ENCODE measurements at places on chromosomes 16 and 17.

- DNase-seq = no peak
Observed at GRCh38 chr16:89176147-89176690, 4.7 kb downstream of the CDH15 start.

DNA sequence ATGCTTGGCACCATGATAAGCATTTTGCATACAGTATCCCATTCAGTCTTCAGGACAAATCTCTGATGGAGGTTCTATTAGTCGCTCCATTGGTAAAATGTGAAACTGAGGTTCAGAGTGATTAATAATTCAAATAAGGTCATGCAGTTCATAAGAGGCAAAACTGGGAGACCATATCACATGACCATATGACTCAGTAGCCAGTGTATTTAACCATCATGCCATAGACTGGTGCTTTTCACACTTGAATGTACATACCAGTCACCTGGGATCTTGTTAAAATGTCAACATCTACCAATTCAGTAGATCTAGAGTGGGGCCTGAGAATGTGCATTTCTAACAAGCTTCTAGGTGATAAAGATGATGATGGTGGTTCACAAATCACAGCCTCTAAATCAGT, 4.3 kb downstream of the ACSM3 start:
- DNase-seq = no peak

GRCh38 chr16:49921791-49922456, 66.0 kb upstream of the ZNF423 start:
- peak; percentile 65 for DNase-seq

- DNase-seq = peak; percentile 70
Observed at GRCh38 chr17:48074322-48075081, 26.3 kb downstream of the NFE2L1 start.

Measured in left ventricle myocardium superior (tissue), 1 donor.